Activated CD8-positive, alpha-beta memory T cell treated with anti-CD3 and anti-CD28 coated beads for 48 hours (primary cell): ENCODE measurements at places on chromosomes 12 and 14.

DNA sequence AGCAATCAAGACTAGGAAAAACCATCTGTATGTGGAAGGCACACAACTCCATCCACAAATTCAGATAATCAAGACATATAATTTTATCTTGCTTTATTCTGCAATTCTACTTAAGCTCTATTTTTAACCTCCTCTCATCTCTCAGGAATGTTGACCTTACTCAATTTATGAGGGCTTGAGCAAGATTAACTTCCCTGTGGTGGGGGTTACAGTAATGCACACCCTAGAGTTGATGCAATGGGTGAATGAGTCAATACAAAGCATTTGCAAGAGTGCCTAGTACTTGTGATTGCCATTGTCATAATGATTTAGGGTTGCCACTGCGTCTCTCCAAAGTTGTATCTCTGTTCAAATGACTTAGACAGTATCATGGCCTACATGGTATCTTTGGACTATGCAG lies 1598.4 kb upstream of the TMEM132C start:
- no peak for DNase-seq

DNA sequence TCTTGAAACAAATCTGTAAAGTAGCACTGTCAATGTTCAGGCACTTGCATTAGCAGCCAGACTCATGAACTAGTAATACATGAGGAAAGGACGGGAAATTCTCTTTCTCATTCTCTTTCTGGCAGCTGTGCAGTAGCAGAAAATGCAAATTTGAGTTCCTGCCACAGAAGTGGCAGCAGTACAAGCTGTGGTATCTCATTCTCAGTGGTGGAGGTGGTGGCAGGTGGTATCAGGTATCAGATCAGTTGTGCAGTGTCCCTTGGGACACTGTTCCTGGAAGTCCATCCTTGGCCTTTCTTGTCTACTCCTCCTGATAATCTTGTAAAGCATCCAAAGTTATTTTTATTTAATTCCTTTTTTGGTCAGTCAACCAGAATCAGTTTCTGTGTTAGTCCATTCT lies 103.0 kb downstream of the C12orf42 start:
- DNase-seq: no peak

- no peak for DNase-seq
Measured at GRCh38 chr14:65279510-65279909, 133.0 kb upstream of the FUT8 start.

DNA sequence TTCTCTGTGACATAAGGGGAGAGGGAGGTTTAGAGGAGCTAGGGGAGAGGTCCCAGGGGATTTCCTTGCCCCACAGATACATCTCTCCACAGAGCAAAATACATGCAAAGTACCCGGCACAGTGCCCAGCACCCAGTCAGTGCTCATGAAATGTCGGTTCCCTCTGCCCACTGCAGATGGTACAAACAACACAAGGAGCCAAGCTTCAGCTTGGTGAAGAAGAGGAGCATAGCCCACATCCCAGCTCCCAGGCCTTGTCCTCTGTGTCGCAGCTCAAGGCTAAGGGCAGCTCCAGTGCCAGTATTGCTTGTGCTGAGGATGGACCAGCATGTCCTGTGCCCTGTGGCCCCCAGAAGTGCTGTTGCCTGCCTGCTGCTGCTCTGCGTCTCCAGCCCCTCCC lies 35.0 kb upstream of the FKBP4 start:
- no peak for DNase-seq

GRCh38 chr12:100151769-100152168 lies 9.1 kb upstream of the BLTP3B start:
- no peak for DNase-seq

DNA sequence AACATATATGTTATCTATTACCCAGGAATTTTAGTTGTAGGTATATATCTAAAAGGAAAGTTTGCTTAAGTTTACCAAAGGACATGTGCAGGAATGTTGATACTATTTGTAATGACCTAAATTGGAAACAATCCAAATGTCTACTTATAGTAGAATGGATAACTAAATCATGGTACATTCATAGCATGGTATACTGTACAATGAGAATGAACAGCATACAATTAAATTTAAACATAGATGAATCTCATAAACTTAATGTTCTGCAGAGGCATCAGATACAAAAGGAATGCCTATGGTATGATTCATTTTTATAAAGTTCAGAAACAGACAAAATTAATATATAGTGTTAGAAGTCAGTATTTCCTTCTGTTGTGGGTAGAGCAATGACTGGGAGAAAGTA lies 135.4 kb downstream of the GPHN start:
- DNase-seq: no peak

GRCh38 chr12:92224685-92225331 lies 79.2 kb upstream of the BTG1 start:
- DNase-seq: no peak

DNA sequence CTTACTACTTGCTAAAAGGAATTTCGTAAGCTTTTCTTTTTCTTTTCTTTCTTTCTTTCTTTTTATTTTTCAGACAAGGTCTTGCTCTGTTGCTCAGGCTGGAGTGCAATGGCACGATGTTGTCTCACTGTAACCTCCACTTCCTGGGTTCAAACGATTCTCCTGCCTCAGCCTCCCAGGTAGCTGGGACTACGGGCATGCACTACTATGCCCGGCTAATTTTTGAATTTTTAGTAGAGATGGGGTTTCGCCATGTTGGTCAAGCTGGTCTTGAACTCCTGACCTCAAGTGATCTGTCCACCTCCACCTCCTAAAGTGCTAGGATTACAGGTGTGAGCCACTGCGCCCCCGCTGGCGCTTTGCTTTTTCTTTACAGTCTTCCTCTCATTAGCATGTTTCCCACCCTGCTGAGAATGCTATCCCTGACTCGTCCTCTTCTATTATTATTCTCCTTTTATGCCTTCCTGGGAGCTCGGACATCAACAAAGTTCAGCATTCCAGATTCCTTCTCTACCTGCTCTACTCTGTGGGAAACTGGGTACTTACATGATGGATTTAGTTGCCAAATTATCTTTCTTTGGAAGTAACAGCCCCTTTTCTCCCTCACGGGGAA lies 3.1 kb downstream of the MTHFD1 start:
- DNase-seq: no peak

GRCh38 chr14:65073605-65074201 lies 28.6 kb downstream of the MAX start:
- no peak for DNase-seq

DNA sequence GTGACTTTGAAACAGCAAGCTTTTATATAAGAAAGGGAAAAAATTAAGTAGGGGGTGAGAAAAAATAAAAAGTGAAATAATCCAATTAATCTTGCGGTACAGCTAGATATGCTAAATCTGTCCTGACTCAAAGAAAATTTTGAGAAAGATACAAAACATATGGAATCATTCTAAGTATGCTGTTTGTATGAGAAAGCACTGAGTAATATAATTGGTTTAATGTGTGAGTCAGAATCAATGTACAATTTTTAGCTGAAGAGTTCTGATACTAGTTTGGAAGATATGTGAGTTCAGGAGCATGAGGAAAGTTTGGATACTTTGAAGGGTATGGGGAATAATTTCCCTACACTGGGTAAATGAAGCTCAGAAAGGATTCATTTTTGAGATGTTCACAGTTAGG lies 190.9 kb upstream of the RASSF8 start:
- DNase-seq: no peak

DNA sequence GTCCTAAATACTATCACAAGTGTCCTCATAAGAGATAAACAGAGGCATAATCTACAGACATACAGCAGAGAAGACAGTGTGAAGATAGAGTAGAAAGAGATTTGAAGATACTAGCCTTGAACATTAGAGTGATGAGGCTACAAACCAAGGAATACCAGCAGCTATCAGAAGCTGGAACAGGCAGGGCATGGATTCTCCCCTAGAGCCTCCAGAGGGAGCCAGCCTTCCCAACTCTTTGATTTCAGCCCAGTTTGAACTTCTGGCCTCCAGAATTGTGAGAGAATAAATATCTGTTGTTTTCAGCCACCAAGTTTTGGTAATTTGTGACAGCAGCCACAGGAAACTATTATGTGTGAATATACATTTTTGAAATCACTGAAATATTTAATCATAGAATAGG lies 47.2 kb downstream of the CCDC91 start:
- no peak for DNase-seq

- DNase-seq: no peak
Measured at GRCh38 chr14:56580221-56580711, 668 bp downstream of the TMEM260 start.

DNA sequence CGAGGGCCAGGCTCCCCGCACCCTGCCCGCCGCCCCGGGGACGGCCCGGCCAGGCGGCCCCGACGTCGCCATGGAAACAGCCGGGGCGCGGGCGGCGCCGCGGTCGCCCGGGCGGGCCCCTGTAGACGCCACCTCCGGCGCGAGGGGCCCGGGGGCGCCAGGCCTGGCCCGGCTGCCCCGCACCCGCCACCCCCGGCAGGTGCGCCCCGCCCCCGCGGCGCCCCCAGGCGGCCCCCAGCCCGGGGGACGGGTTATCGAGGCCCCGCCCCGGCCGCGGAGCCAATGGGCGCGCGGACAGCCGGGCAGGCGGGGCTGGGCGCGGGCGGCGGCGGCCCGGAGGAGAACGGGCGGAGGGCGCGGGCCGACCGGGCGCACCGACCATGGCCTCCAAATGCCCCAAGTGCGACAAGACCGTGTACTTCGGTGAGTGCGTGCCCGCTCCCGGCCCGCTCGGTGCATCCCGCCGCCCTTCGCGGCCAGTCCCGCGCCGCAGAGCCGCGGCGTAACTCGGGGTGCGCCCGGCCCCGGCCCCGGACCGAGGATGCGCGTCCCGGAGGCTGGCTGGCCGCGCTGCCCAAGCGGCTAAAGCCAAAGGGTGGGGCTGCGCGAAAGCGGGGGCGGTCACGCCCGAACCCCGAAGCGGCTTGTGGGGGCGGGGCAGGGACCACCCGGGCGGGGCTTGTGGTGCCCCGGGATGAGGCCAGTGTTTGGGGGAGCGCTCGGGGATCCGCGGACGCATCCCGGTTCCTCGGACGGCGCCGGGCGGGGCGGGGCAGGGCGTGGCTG lies at the start of gene CRIP2:
Gene CRIP2 (plus strand): TSS at position 339 of the 786 bp plus-strand sequence. CDS start 42 bp downstream, at position 381.
- DNase-seq: no peak
